Fibroblast of skin of left biceps (primary cell): ENCODE measurements at places on chromosomes 2 and 18.
A peak's percentile ranks its signal among the peaks of the same experiment; 100 is the strongest.

DNA sequence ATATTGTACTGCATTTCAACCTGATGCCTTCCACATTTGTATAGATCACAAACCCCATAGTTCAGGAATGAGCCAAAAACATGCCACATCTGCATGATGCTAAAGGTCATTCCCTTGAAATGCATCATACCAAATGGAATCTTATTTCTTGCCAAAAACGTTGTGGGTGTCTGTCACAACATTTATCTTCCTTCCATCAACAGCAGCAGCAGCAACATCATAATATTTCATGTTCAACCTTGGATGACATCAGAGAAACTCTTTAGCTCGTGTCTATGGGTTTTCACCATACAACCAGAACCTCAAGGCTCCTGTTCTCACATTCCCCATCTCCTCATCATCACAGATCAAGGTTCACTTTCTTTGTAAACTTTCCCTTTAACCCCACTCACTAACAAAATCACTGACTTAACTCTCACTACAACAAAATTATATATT is 221.3 kb upstream of the CTAGE1 start:
- peak; percentile 80 for DNase-seq

DNA sequence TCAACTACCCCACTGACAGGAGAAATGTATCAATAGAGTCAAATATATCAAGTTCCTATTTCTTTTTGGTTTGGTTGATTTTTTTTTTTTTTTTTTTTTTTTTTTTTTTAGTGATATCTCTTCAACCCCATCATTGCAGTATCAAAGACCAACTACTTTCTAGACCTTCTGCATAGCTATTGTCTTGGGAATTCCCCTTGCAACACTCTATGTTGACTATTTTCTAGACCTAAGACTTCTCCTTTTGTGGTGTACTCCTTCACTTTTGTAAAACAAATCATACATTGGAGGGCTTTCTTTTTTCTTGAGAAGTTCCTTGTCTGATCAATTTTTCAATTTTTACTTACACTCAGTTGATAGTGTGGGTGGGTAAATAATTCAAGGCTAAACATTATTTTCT is 46.5 kb upstream of the NR4A2 start:
- DNase-seq = no peak

DNA sequence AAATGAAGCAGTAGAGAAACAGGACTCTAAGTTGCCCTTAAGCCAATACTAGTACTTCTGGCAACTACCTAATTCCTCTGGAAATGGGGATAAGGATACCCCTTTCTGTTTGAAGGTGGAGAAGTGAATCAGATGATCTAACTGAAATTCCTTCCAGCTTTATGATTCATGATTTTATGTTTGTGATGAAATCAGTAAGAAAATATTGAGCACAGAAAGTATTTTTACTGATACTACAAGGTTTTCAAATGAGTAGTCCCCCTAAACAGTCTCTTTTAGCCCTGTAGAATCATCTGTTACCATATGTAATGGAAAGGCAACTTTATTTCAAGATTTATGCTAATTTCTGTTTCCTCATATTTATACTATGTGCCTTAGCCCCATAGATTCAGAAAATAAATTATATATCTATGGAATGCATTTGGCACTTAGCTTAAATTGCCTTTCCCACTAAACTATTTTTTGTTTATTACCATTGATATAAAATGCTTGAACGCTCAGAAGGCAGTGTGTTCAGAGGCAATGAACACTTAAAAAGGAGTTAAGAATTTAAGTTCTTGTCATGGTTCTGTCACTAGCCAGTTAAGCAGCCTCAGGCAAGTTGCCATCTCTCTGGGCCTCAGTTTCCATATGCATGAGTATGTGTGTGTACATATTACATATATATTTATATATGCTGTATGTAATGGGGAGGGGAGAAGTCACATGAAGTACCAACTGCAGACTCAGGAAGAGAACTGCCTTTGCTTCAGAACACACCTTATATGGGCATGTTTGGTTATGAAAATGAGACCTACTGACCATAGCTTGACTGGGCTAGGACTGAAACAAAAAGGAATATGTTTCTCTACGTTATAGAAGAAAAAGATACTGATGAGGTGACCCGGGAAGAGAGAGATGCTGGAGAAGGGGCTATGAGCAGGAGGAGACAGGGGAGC is 97.7 kb downstream of the CDC42EP3 start:
- peak; percentile 52 for DNase-seq

DNA sequence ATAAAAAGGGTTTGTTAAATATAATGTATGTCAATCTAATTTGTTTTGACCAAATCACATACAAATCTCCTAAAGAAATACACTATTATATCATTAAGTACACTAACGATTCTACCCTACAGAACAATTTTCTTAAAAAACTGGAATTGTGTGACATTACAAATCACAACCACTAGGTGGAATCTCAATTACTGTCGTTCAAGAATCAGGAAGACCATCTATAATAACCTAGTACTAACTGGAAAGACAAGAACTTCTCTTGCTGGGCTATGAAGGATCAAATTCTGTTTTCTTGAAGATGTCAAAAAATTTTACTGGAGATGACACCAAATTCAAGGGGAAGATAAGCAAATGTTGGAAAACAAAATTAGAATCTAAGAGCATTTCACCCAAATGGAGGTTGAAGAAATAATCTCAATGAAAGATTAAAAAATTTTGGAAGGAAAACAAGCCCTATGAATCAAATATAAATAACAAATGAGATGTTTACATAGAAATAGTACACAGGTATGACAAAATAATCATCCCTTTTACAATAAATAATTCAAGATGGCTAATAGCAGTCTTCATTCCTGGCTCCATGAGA is 110.9 kb downstream of the STK39 start:
- peak; percentile 15 for DNase-seq

GRCh38 chr2:181836583-181836982 is 54.9 kb upstream of the ITPRID2 start:
- DNase-seq = no peak

DNA sequence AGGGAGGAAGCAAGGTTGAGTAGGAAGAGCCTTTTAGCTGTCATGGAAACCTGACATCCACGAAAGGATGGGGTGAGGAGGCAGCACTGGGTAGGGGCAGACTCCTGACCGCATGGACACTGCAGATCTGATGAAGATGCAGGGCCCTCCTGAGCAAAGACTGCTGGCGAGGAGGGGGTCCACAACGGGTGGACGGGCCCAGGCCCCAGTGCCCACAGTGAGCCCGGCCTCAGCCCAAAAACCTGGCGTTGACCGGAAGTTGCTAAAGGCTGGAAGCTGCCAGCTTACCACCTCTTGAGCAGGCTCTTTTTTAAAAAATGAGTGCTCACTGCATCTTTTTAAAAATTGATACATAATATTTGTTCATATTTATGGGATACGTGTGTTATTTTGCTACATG is 247.3 kb downstream of the SH3BP4 start:
- DNase-seq = no peak
